ENCODE measurements at places on chromosomes 3 and 15.

GRCh38 chr3:141542989-141543388 is 56.2 kb downstream of the RASA2 start:
- no peak for DNase-seq

DNA sequence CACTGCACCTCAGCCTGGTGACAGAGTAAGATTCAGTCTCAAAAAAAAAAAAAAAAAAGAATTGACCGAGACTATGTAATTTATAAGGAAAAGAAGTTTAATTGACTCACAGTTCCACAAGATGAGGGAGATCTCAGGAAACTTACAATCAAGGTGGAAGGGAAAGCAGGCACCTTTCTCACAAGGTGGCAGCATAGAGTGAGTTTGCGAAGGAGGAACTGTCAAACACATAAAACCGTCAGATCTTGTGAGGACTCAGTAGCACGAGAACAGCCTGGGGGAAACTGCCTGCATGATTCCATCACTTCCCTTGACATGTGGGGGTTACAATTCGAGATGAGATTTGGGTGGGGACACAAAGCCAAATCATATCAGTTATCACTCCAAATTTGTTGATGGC is 380.9 kb downstream of the EDEM1 start:
- no peak for DNase-seq

- DNase-seq: no peak
These were observed 166.8 kb upstream of the LRTM1 start for GRCh38 chr3:55094676-55095075.

DNA sequence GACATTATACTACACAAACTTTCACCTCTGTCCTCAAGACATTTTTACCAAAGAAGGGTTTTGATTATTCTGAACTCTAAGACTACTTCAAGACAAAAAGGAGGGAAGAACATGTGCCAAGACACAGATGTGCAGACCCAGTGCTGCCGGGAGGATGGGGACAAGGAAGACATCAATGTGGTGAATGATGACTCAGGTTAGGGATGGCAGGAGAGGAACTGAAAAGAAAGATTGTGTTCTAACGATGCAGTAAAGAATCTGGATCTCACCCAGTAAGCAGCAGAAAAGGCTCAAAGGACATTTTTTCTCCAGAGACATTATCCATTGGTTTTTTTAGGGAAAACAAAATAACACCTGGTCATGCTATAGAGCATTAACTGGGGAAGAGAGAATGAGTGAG is 449.9 kb upstream of the NR2F2 start:
- no peak for DNase-seq

DNA sequence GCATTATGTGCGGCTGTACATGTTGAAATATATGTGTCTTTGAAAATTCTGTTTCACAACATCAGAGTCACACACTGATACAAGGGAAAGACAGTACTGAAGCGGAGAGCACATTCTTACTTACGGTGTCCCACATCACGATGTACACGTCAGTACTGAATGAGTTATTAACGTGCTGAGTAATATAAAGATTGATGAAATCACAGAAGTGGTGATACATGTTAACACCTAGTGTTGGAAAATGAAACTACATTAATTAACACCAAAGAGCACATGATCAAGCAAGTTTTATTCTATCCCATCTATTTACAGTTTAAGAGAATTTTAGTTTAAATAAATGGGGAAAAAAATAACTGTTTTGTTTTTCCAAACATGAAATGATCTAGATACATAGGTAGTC is 15.6 kb downstream of the EOGT start:
- no peak for DNase-seq

- DNase-seq: no peak
These were observed 45.3 kb downstream of the TCF12 start for GRCh38 chr15:56963710-56964109.

- DNase-seq: no peak
These were observed 345.9 kb downstream of the FOXP1 start for GRCh38 chr3:71237672-71238071.

DNA sequence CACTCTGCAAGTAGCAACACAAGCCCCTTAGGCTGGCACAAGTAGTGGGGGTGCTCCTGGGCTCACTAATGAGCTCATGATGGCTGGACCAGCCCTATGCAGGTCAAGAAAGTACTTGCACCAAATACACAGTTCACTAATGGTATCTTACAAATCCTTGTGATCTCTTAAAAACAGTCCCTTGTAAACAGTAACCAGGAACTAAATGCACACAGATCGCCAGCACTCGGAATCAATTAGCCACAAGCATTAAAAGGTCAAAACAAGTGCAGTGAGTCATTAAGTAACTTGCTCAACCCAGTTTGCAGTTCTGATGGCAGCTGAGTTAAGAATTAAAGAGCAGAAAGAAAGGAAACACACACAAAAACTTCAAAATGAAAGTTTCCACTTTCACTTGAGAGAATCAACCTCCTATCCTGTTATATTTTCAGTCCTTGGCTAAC is 43.2 kb downstream of the ARHGEF3 start:
- DNase-seq: no peak

GRCh38 chr15:38818157-38818790 is 253.7 kb upstream of the RASGRP1 start:
- DNase-seq: no peak

DNA sequence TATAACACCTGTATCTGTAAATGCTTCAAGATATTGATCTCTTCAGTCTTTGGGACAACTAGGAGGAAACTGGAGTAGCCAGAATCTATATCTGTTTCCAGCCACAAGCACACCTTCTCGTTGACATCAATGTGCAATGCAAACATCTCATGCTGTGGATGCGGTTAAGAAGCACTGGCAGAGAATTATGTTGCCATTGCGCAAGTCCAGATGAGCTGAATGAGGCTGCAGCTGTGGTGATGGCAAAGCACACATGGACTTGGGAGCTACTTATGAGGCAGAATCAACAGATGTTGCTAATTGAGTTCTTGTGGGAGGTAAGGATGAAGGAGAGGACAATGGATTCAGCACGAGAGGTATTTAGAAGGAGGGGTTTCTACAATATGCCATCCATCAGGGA is 90.9 kb downstream of the STRIT1 start:
- no peak for DNase-seq

GRCh38 chr3:123311201-123311600 is 109.5 kb downstream of the SEC22A start:
- DNase-seq: no peak

GRCh38 chr15:51186181-51186705 is 91.5 kb upstream of the TNFAIP8L3 start:
- DNase-seq: no peak

DNA sequence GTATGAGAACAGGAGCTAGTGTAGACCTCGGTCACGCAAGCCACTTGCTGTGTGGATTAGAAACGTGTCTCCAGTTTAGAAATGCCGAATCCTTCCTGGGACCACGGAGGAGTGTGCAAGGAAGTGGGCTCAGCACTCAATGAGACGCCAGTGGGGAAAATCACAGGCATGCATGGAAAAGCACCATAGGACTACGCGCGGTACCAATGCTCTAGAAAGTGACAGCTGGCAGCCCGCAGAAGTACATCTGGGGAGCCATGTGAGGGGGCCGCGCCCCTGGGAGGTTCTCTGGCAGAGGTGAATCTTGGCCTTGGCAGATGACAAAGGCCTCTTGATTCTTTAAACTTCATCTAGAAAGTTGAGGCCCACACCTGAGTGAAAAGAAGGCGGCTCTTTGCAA is 99.3 kb downstream of the LRRK1 start:
- DNase-seq: no peak

DNA sequence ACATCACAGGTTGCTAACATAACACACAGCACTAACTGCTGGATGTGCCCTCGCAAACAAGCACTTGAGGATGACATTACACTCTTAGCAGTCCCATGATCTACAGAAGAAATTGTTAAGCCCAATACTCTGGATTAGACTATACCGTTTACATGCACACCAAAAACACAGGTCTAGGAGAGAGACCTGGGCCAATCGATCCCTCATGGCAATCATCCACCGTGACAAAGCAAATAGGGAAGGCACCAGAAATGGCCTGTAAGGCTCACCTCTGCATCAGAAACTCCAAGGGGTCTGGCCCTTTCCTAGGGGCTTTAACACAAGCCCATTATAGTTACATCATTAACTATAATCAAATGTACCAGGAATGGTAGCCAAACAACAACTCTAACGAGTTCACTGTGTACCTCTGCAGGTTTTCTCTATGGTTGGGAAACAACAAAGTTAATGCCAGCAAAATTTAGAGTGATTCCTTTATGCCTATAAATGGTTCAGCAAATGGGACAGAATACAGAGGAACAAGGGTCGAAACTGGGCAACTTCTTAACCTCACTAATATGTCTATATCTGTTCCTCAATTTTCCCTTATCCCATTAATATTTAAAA is 18.5 kb downstream of the TRANK1 start:
- no peak for DNase-seq

GRCh38 chr15:68229386-68230156 is at the start of gene CLN6:
TSS of gene CLN6 (minus strand) at chr15:68229728. CDS start at chr15:68229584, 144 bp downstream.
- no peak for DNase-seq

DNA sequence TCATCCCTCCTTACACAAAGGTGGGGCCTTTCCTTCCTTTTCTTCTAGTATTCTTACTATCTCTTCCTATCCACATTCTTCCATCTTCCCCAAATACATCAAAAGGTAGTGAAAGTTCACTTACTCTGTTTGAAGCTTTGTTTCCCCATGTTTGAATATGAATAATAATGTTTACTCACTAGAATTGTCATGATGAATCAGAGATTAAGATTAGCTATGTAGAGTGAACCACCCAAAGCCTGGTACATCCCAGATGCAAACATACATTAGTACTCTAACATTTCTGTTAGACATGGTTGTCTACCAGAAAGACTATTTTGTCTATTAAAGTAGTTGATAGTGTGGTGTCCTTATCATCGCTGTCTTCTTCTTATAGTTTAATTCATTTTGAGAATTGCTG is 327.1 kb upstream of the TBC1D5 start:
- no peak for DNase-seq

- no peak for DNase-seq
These were observed 3.8 kb downstream of the PLCH1 start for GRCh38 chr3:155741101-155741500.

- no peak for DNase-seq
These were observed 5.0 kb upstream of the BCL2L10 start for GRCh38 chr15:52117549-52117948.

GRCh38 chr15:101543026-101543390 is 53.5 kb upstream of the PCSK6 start:
- DNase-seq: no peak

DNA sequence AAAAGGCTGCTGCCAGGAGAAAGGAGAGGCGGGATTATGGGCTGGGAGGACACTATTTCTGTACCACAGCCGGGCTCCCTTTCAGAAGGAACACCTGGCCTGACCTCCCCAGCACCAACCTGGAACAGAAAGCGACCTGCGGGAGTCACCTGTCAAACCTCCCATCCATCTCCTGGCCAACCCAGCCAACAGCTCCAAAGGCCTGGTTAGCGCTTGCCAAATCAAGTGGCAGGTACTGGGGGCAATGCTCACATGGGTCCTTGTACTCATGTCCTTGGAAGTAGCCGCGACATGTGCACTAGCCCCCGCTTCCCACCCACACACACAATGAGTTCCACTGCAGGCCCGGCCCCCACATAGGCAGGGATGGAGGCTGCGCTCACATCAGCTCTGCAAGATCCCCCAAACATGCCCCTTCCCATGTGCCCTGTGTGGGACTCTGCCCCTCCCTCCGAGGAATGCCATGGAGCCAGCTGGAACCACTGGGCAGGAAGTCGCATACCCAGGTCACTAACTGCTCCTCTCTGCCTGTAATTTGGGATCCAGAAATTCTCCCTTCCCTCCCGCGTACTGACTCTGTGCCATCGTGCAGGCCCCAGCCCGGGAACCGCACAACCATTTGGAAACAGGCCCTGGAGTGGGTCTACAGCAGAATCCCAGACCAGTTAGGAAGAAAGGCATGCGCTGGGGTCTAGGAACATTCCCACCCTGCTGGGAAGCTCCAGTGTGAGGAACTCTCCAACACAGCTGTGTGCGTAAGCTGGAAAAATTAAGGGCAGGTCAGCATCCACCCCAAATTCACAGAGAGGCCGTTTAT is 98.9 kb downstream of the LRIG1 start:
- DNase-seq: no peak

- DNase-seq: no peak
These were observed 2.5 kb upstream of the NCKIPSD start for GRCh38 chr3:48688032-48688736.

GRCh38 chr3:98699132-98699531 is 64.0 kb upstream of the ST3GAL6 start:
- no peak for DNase-seq

- DNase-seq: no peak
These were observed 32.7 kb downstream of the IQSEC1 start for GRCh38 chr3:13040361-13041074.

GRCh38 chr15:64051407-64052259 is 5.3 kb upstream of the DAPK2 start:
- DNase-seq: no peak

DNA sequence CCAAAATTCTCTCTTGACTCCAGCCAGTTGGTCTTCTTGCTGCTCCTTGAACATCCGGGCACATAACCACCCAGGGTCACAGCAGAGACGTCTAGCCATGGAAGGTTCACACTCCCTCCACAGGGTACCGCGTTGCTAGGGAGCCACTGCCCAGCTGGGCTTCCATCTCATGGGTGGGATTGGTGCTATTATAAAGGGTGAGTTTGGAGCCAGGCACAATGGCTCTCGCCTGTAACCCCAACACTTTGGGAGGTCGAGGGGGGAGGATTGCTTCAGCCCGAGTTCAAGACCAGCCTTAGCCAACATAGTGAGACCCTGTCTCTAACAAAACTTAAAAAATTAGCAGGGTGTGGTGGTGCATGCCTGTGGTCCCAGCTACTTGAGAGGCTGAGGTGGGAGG is 17.5 kb upstream of the SKOR1 start:
- no peak for DNase-seq

DNA sequence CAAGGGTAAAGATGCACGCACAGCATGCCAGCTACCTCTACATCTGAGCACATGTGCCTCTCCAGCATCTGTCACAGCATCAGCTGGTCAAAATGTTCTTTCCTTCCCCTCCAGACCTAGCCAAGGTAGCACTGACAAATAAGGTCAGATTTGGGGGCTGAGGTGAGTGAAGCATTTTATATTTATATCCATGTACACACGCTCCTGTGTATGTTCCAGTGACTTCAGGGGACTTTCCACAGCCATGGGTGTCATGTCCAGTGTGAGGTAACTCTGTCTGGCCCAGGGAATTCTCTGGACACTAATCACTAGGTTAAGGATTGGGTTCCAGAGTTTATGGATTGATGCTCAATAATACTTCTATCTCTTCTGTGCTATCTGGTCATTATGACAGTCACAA is 165.2 kb upstream of the TP63 start:
- no peak for DNase-seq

DNA sequence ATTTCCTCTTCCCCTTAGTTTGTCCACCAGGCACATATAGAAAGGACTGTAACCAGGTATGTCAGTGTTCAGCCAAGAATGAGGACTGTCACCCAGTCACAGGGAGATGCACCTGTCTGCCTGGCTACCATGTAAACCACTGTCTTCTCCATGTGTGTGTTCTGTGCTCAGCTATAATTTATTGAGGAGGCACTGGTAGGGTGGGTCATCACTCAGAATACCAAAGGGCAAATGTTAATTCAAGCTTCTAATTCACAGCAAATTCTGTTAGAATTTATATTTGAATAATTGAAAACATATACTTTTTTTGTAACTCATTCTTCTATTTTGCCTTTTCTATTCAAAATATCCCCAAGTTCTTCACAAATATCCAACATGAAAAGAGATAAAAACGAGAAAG is 780.4 kb downstream of the MECOM start:
- no peak for DNase-seq

- DNase-seq: no peak
These were observed 54.2 kb upstream of the ACAD9 start for GRCh38 chr3:128825117-128825725.

GRCh38 chr15:25677719-25678499 is 185.2 kb downstream of the ATP10A start:
- no peak for DNase-seq
